Regular cardiac myocyte (primary cell): ENCODE measurements at places on chromosomes 5 and 9. TPM values are rescaled to one million over a fixed set of nuclear protein-coding genes. Genes with fewer than 3 reads are reported as not detected.

Gene ARID3C
- under 0.01 and 0.28 TPM in 2 replicates for total RNA-seq

Gene ADAMTSL1
- 38.6 and 63.1 TPM in 2 replicates for total RNA-seq

Gene NHP2
- total RNA-seq = 101 and 223 TPM in 2 replicates

Gene PCDHA1
- 0.28 TPM in 1 of 2 replicates, not detected in the other for total RNA-seq
